Stimulated activated CD8-positive, alpha-beta memory T cell treated with anti-CD3 and anti-CD28 coated beads, Interleukin-7, amount 100 ng/mL, for 4 hours (primary cell): ENCODE measurements at places on chromosomes 5 and 9.

DNA sequence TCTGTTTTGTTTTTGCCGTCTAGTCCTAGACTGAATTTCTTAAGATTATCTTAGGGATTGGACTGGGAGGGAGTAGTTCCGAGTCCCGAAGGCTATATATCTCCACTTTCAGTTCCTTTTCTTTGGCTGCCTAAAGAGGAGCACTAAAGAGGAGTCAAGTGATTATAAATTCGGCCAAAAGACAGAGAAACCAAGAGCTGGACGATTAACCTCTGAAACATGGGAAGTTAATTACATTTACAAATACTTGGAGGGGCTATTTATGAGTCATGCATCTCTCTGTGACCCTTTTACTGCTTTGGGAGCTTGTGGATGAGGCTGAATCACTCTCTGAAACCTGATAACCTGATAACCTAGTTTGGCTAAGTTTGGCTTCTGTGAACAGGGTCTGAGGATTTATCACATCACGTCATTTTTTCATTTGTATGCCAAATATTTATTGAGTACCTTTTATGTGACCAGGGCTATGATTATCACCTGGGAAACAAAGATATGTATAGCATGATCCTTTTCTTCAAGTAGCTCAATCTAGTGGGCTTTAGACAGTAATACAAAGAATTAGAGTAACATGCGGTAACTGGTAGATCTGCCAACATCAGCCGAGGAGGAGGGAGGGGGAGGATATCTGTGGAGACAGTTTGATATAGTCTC lies 180.9 kb downstream of the CD180 start:
- no peak for DNase-seq

DNA sequence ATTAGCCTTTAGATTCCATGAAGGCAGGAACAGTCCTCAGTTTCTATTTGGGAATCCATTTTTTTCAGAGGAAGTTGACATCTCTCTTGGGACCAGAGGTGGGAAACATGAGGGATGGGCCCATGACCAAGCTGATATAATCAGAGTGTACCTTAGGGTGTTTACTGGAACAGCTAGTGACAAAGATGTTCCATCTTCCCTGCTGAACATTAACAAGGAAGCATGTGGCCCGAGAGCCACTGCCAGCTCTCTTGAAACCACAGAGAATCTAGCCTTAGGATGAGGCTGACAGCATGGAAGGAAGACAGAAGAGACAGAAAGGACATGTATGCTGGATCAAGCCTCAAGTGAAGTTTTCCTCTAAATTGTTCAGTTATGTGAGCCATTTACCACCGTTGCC lies 16.0 kb downstream of the AQP3 start:
- DNase-seq, result no peak

DNA sequence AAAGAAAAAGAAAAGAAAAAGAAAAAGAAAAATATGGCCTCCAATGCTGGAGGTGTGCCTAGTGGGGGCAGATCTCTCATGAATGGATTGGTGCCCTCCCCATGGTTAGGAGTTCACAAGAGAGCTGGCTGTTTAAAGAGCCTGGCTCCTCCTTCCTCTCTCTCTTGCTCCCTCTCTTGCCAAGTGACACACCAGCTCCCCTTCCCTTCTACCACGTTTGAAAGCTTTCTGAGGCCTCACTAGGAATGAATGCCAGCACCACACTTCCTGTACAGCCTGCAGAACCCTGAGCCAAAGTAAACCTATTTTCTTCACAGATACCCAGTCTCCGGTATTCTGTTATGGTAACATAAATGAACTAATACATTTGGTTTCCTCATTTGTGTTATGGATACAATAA lies 14.4 kb upstream of the GALNT10 start:
- no peak for DNase-seq

- no peak for DNase-seq
Measured at GRCh38 chr9:93624431-93624834, 48.0 kb downstream of the PHF2 start.

DNA sequence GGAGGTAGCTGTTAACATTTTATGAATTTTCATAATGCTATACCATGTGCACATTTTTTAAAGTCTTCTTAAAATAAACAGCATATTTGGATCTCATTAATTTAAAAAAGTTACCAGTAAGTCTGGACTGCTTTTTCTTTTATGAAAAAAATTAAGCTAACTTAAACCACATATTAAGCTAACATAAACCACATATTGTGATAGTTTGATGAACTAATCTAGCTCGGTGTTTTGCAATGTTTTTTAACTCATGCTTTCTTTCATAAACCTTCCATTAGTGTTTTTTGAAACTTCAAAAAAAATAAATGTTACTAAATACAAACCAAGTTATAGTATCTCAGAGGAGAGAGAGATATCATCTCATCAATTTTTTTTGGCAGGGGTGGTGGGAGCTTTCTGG lies 26.5 kb downstream of the POLK start:
- no peak for DNase-seq

GRCh38 chr5:16867577-16867953 lies 68.5 kb downstream of the MYO10 start:
- DNase-seq, result no peak

DNA sequence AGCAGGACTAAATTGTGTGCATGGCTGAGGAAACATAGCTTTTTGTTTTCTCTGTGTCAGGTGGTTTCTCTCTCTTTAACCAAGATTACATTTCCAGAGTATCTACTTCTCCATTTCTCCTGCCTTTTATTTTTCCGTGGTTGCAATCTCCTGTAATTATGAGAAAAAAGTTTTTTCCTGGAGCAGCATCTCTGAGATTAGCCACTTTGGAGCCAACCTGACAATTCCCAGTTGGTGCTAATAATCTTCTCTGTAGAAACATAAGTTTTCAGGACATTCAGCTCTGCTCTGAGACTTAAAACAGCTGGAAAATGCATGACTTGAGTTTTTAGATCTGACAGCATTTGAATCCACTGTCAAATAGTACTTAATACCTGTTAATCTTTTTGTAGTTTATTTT lies 67.1 kb upstream of the GAS1 start:
- no peak for DNase-seq

- no peak for DNase-seq
Measured at GRCh38 chr9:127123064-127123890, 842 bp upstream of the ANGPTL2 start.

DNA sequence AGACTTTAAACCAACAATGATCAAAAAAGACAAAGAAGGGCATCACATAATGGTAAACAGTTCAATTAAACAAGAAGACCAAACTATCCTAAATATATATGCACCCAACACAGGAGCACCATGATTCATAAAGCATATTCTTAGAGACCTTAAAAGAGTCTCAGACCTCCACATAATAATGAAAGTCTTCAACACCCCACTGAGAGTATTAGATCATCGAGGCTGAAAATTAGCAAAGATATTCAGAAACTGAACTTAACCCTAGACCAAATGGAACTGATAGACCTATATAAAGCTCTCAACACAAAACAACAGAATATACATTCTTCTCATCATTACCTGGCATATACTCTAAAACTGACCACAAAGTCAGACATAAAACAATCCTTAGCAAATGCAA lies 11.7 kb upstream of the SPINK14 start:
- no peak for DNase-seq

- DNase-seq, result no peak
Measured at GRCh38 chr5:41371738-41372137, 138.7 kb downstream of the PLCXD3 start.

DNA sequence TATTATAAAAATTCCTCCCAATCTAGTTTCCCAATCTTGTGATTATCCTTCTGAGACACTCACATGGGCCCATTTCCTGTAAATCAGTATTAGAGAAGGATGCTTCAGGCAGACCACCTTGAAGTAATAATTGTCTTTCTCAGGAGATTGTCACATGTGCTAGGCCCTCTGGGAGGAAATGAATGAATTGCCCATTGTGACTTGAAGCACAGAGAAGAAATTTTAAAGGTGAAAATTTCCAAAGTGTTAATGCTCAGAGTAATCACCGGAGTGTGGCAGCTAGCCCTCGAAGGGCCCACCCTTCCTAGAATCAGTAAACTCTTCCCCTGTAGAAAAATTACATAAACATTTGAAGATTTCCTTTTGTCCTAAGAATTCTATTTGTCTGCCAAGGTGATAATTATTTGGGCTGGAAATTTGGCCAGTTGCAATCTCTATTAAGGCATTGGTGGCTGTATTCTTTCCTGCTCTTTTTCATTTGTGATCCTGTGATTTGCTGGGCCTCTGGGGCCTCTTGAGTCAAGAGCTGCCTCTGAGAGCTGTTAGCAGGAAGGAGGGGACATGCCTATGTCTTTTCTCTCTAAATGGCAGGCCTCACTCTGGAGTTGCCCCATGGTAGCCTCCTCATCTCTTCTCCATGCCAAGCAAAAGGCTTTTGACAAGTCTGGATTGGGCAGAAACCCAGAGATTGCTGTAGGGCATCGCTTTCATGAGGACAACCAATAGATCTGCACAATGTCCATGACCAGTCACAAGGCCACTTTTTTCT lies 371.5 kb upstream of the ACTBL2 start:
- no peak for DNase-seq

DNA sequence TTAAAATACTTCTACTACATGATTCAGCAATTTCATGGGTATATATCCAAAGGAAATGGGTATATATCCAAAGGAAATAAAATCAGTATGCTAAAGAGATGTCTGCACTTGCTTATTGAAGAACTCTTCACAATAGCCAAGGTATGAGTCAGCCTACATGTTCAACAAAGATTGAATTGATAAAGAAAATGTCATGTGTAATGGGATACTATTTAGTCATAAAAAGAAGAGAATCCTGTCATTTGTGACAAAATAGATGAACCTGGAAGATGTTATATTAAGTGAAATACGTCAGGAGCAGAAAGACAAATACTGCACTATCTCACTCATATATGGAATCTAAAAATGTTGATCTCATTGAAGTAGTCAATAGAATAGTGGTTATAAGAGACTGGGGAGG lies 944.5 kb upstream of the CTNND2 start:
- no peak for DNase-seq

DNA sequence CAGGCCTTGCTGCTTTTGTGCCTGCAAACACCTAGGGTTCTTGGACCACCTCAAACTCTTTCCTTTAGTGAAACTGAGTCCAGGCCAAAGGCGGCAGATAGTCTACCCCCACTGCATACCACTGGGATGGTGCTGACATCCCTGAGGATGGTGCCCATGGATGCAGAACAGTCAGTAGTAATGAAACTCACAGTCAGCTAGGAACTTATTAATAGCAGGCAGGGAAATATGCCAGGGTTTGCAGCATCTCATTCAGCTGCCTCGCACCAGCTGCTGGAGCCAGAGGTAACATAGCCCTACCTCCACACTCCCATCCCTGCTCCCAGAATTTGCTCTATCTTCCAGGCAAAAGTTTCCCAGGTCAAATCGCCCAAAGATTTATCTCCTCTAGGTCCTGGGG lies 189.1 kb downstream of the SREK1 start:
- no peak for DNase-seq

DNA sequence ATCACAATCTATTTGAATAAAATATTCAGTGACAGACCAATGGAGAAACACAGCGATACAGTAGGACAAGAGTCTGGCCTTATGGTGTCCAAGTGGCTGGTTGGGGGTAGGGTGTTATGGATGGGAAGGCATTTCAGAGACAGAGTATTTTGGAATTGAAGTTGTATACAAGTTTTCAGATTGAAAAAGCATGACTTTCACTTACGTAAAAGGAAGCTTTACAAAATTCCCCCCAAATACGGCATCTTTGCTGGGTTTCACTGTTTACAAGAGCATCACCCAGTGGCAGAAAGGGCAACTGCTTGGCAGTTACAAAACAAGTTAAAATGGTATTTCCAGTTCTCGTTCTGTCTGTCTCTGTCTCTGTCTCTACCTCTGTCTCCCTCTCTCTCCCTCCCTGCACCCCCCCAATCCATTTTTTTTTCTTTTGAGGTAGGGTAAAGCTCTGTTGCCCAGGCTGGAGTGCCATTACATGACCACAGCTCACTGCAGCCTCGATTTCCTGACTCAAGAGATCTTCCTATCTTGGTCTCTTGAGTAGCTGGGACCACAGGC lies 86.2 kb downstream of the PTPN3 start:
- no peak for DNase-seq

DNA sequence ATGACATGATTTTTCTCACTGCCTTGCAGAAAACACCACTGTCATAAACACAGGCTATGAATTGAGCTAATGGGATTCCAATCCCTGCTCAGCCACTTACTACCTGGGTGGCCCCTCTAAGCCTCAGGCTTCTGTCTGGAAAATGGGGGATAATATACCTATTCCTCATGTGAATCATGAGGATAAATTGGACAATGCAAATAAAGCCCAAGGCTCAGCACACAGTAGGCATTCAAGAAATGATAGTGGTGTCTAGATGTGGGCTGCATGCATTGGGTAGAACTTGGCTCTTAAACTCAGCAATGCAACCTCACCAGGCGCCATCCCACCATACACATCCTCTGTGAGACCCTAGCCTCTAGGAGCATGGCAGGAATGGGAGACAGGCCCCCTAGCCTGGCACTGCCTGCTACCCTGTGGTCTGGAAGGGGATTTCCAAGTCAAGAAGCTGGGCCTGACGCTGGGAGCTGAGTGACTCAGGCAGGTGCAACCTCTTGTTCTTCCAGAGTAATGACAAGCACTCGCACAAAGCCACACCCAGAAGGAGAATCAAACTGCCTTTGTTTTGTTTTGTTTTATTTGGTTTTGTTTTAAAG lies 2.3 kb upstream of the TNIP1 start:
- peak; percentile 51 for DNase-seq

- no peak for DNase-seq
Measured at GRCh38 chr5:150642567-150642927, 2.1 kb downstream of the SYNPO start.
